DMS 273 treated with DMSO at 0.1 percent for 48 hours (cell line): ENCODE measurements at places on chromosomes 1 and 21.
A peak's percentile ranks its signal among the peaks of the same experiment; 100 is the strongest.

GRCh38 chr1:16396591-16396990 lies 29.5 kb downstream of the SZRD1 start:
- peak; percentile 89 for DNase-seq

- DNase-seq, result no peak
Observed at GRCh38 chr1:1136547-1137230, 20.8 kb upstream of the C1orf159 start.

DNA sequence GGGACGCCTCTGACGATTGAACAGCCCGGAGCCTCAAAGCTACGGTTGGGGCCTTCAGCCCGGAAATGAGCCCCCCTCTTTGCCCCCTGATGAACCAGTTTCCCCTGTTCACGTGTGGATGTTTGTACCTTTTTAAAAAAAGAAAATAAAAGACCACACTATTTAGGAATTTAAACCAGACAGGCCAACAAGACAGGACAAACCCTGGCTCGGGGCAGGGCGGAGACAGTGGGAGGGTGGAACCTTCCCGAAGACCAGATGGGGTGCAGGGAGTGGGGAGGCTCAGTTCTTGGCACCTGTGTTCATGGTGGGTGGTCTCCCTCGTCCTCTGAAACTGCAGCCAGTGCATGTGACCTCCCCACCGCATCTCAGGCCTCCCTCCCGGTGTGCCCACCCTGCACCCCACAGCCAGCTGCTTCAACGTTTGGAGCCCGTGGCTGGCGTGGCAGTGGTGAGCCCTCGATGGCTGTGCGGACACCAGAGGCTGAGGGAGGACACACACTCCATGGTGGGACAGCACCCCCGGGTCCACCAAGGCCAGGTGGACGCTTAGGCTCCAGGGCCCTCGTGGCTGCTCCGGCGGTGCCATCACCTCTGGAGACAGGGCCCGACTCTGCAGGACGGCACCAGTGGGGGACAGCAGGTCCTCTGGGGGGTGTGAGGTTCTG lies 45.6 kb downstream of the COL18A1 start:
- no peak for DNase-seq

DNA sequence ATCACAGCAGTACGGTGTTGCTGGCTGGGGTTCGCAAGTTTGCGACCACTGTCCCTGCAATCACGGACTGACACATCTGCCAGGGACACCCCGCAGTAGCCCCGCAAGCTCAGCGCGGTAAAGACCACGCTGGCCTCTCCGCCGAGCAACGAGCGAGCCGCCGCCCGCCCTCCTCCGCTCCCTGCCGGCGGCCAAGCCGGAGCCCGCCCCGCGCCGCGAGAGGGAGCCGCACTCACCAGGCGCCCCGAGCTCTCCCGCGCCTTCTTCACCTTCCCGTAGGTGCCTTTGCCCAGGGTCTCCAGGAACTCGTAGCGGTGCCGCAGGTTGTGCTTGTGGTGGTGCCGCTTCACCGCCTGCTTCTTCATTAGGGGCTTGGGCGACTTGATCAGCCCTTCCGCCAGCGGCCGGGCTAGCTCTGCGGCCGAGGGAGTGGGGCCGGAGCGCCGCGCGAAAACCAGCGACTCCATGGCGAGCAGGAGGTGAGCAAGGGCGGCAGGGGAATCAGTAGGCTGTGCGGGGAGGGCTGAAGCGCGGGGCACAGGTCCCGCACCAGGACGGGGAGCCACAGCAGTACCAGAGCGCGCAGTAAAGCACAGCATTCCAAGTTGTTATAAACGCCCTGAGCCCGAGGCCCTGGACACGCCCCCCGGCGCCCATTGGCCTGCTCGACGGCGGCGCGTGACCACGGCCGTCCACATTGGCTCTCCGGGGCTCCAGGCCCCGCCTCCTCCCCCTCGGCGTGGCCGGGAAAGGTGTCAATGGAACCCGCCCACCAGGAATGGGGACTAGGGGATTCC lies at the start of gene NUAK2:
Gene NUAK2 (minus strand): TSS at position 584 of the 797 bp plus-strand sequence. CDS start 117 bp downstream, at position 467.
- peak; percentile 52 for DNase-seq

- DNase-seq, result no peak
Observed at GRCh38 chr1:226158983-226159382, 27.6 kb downstream of the ACBD3 start.

DNA sequence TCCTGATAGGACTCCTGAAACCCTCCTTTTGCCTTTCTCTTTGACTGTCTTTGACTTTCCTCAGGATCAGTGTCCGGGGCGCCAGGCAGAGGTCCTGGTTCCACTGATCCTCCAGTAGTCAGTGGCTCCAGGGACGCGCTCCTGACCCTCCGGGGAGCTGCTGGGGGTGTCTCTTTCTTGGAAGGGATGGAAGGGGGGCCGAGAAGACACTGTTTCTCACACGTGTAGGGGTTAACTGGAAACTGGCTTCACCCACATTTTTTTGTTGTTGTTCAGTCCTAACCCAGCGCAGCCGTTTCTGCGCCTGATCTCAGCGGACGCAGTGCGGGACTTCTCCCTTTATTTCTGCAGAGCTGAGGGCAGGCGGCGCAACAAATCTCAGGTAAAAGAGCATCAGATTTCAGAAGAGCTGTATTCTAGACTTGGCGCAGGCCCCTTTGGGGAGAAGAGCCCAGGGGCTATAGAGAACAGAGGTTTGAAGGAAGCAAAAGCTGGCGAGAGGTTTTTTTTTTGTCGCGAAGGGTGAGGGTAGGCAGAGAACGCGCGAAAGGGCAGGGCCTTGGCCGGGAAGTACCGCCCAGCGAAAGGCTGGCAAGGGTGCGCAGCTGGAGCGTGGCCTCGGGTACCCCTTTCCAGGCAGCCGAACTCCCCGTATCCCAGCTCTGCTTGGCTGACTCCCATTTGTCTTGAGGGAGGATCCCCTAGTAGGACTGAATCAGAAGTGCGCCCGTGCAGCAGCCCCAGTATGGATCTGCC lies 4.3 kb upstream of the LHX9 start:
- no peak for DNase-seq

GRCh38 chr1:60762911-60763310 lies 319.4 kb upstream of the NFIA start:
- no peak for DNase-seq

GRCh38 chr1:67612788-67613241 lies 72.2 kb upstream of the GADD45A start:
- DNase-seq, result no peak
